HL-60 (cell line): ENCODE measurements at places on chromosomes 7 and 10.

GRCh38 chr10:124700293-124701037, 43.7 kb downstream of the FAM53B start:
- DNase-seq, result no peak

DNA sequence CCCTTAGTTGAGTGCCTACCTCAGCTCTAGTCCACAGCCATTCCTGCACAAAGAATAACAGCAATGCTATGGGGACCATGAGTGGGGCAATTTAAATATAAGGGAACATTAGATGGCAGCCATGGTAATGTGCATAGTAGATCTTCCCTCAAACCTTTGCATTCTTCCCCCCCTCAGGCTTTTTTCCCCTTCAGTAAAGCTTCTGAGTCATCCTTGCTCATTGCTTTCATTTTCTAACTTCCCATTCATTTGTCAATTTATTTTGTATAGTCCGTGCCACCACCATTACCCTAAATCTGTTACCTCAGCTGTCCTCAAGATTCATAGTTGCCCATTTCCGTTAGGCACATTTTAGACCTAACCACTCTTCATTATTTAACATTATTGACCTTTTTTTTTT, 10.7 kb downstream of the HECTD2 start:
- DNase-seq, result no peak

DNA sequence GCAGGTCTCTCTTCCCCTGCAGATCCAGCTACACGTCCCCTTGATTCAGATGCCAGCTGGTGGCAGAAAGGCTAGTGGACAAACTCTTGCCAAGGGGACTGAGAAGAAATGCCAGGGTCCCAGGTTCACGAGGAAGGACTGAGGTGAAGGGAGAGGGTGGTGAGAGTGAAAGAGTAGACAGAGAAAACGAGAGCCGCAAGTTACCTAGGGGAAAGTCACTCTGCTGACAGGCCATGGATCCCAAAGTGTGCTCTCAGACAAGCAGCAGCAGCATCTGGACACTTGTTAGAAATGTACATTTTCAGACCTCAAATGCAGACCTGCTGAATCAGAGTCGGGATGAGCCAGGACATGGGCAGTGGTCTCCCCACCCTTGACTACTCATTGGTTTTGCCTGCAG, 192.3 kb downstream of the FGFR2 start:
- no peak for DNase-seq

- DNase-seq, result no peak
Observed at GRCh38 chr10:53886325-53887300, 914.4 kb downstream of the PCDH15 start.

DNA sequence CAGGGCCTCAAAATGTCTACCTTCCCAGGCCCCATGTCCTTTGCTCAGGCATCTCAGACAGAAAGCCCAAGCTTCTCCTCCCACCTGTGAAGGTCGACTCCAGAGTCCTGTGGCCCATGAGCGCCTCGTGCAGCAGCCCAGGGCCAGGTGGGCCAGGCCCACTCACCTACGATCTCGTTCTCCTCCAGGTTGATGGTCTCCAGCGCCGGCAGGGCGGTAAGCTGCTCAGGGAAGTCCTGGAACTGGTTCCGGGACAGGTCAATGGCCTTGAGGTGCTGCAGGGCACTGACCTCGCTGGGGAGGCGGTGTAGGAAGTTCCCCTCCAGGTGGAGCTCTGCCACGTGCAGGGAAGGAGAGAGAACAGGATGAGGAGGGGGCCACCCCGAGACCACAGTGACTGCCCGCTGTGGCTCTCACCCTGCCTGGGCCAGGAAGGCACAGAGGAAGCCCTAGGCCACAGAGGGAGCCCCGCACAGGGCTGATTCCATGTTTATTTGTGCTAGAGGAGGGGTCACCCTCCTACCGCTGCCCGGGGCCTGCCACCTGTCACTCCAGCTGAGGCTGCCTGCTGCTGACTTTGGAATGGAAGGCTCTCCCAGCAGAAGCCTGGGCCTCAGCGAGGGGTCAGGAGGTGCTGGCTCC, 40.0 kb upstream of the NPFFR1 start:
- DNase-seq, result no peak

GRCh38 chr10:120945801-120946302, 94.7 kb downstream of the WDR11 start:
- no peak for DNase-seq

DNA sequence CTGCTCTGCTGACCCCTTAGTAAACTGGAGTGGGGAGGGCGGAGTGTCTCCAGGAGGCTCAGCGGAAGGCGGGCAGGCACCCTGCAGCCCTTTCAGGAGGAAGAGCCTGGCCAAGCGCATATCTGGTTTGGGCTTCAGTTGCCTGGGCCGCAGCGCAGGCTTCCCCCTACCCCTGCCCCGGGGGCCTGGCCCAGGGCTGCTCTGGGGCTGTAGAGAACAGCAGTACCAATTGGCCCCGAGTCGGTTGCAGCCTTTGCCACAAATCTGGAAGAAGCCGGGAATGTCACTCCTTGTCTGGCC, 28.1 kb upstream of the JAKMIP3 start:
- DNase-seq, result no peak

DNA sequence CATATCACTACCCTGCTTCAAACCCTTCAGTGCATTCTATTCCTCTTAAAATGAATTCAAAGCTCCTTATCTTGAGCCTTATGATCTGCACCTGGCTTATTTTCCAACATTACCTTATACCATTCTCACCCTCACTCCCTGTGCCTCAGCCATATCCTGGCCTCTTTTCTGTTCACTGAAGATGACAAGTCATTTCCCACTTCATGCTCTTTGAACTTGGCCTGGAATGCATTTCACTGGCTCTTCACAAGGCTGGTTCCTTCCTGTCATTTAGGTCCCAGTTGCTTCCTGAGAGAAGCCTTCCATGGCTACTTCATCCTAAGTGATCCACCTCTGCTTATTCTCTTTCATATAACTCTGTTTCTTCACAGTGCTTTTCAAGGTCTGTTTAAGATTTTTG, 3.2 kb upstream of the LIPF start:
- DNase-seq, result no peak

- DNase-seq, result no peak
Observed at GRCh38 chr7:33813331-33813730, 92.0 kb upstream of the BMPER start.

GRCh38 chr10:114316744-114317143, 77.7 kb downstream of the VWA2 start:
- no peak for DNase-seq

DNA sequence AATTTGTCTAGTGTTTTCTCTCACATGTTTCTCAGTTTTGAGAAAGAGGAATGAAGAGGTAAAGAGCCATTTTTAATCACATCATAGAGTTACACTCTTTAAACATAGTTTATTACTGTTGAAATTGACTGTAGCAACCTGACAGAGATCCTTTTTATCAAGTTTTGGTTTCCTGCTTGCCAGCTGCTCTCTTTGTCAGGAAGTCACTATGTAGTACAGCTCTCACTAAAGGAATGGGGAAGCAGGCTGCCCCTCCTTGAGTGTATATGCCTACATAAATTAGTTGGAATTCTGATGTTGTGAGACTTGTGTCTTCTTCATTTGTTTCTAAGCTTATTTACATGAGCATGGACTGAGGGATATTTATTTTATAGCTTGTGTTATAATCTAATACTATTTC, 1274.0 kb upstream of the CELF2 start:
- DNase-seq, result no peak

GRCh38 chr10:44967616-44968015, 8.0 kb downstream of the RASSF4 start:
- peak; percentile 68 for DNase-seq

GRCh38 chr10:110610308-110610774, 33.8 kb upstream of the RBM20 start:
- no peak for DNase-seq

DNA sequence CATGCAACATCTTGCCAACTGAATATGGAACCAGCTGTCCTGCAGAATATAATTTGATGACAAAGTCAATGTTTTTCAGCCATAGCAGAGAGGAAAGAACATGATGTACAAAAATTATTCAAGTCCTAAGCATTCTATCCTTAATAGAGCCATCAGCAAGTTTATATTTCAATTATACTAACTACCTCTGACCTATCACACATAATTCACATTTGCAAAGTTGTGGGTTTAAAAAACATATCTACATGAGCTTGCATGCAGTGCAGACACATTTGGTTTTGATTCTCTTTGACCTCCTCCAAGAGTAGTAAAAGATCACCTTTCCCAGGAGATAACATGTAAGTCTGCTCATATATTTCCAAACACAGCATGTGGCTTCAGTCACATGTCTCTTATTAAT, 126.0 kb upstream of the FGFR2 start:
- no peak for DNase-seq

GRCh38 chr7:67423065-67423464, 426.4 kb downstream of the TYW1 start:
- DNase-seq, result no peak

GRCh38 chr10:30752481-30752881, 122.9 kb upstream of the LYZL2 start:
- DNase-seq, result no peak

DNA sequence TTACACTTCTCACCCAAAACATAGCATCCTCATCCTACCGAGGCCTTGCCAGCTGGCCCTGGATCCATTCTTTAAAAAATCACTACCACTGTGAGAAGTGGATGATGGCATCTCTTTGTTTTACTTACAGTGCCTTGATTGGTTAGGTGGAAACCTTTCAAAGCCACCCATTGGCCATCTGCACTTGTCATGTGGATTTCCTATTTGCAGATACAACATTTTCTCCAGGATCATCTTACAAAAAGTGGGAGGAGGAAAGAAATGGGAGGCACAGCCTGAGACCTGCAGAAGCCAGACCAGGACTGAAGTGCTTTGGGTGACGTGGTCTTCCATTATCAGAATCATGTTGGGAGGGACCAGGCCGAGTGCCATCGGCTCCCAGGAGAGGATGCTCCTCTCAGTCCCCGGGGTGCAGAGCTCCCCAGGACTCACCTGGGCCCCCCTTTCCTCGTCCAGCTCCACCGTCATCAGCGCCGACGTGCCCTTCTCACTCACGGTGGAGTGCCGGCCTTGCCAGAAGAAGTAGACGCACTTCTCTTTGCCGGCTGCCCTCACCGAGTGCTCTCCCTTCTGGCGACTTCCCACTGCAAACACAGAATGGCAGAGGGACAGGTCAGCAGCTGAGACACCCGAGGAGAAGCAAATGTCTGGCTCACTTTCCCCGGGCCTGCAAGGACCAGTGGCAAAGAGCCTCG, 161.2 kb downstream of the SVIL start:
- DNase-seq, result no peak

- DNase-seq, result no peak
Observed at GRCh38 chr10:21526860-21527597, 1.5 kb upstream of the SKIDA1 start.

DNA sequence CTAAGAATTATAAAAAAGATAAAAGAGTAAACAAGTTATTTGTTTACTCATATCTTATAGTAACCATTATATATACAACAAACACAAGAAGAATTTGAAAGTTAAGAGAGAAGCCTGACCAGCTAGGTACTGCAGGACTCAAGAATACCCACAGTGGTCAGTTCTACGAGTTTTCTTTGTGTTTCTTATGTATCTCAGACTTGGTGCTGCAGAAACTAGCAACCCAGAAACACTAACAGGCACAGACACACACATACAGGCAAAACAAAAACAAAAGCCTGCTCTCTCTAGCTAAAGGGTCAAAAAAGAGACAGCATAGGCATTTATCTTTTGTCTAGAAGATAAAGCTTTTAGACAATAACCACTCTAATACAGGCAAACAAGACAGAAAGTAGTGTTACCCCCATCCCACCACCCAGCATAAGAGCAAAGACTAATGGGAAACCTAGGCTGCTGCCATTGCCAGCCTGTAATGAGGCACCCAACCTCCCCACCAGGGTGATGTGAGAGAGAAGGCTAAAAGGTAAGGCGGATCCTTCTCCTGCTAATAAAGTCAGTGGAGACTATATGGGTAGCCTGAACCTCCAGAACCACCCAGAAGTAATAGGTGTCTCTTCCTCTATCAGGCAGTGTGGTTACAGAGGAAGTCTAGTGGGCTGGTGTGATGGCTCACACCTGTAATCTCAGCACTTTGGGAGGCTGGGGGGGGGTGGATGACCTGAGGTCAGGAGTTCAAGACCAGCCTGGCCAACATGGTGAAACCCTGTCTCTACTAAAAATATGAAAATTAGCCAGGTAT, 113.9 kb downstream of the DNAJC1 start:
- DNase-seq, result no peak

GRCh38 chr10:24197263-24197662, 11.7 kb upstream of the KIAA1217 start:
- no peak for DNase-seq

DNA sequence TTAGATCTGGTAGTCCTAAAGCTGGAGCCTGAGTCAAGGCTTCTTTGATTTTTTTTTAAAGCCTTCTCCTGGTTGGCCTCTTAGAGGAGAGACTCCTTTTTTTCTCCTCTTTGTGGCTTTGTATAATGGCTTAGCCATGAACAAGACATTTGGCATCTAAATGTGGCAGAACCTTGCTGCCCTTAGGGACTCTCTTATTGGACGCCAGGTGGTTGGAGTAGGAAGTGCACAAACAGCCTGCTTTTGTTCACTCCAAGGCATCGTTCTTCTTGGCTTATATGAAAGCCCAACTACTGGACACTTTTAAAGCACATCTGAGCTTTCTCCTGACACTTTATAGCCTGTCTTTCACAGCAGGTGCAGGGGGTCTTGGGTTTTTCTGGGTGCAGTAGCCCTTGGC, 25.0 kb downstream of the ZPBP start:
- no peak for DNase-seq

- no peak for DNase-seq
Observed at GRCh38 chr7:146982482-146982881, 865.9 kb downstream of the CNTNAP2 start.

GRCh38 chr10:127091354-127091753, 105.0 kb downstream of the INSYN2A start:
- no peak for DNase-seq

DNA sequence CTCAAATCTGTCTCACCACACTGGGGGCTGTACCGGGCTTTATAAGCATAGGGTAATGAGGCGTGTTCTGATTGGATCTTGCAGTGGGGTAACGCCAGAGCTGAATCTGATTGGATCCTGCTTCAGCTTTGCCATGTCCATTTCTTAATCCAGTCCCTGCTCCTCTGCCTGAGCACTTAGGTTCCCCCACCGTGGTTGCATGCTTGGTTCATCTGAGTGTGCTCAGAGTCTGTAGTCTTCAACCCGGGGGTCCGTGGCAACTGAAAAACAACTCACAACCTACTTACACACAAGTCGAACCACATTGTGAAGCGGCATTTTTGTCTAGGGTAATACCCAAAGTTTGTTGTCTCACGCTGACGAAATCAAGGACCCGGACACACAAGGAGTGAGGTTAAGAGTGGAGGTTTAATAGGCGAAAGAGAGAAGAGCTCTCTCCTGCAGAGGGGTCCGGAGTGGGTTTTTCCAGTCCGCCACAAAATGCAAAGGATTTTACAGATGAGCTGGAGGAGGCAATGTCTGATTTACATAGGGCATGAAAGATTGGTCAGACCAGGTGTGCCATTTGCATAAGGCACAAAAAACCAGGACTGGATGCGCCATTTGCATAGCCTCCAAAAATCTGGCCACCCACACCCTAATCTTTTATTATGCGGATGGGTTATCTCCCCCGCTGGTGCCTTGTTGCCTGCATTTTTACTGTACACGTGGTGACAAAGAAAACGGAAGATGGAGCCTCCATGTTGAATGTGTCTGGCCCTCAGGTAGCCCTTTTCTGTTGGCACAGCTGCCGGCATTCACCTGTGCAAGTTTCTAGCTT, 641.8 kb upstream of the FOXK1 start:
- no peak for DNase-seq
